Esophagus squamous epithelium (tissue), 5 donors: ENCODE measurements at places on chromosomes 12 and 14.

GRCh38 chr12:116074686-116075085, 202.8 kb downstream of the MED13L start:
- DNase-seq = no peak

GRCh38 chr12:119666226-119666795, 1.6 kb upstream of the PRKAB1 start:
- no peak for DNase-seq

DNA sequence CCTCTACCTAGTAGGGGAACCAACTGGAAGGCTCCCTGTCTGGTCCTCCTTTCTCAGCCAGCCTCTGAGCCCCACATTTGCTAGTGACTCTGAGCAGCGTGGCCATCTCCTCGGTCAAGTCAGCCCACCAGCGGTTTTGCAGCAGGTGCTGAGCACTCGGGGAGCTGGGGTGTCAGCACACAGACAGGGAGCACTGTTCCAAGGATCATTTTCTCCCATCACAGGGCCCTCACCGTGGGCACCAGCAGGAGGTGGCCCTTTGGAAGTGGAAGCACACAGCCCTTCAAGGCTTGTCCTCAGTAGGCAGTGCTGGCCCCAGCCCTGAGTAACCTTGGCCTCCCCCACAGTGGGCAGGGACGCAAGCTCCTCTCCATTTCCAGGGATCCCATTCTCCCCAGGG, 24.1 kb upstream of the EML1 start:
- DNase-seq = no peak

DNA sequence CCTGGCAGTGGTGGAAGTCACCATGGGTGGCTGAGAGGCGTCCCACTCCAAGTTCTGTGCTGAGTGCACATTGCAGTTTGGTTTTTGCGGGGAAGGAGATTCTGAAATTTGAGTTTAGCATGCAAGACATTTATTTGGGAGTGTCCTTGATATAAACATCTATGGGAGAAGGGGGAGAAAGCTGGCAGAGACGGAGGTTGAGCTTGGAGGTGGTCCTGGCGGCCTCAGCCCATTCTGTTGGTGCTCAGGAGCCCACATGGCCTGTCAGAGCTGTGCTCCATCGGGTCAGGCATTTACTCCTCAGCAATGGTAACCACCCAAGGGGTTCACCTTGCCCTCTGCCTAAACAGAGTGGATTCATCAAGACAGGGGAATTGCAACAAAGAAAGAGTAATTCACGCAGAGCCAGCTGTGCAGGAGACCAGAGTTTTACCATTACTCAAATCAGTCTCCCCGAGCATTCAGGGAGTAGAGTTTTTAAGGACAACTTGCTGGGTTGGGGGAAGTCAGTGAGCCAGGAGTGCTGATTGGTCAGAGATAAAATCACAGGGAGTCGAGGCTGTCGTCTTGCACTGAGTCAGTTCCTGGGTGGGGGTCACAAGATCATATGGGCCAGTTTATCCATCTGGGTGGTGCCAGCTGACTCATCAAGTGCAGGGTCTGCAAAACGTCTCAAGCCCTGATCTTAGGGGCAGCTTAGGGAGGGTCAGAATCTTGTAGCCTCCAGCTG, 323.3 kb upstream of the TMEM132C start:
- no peak for DNase-seq

DNA sequence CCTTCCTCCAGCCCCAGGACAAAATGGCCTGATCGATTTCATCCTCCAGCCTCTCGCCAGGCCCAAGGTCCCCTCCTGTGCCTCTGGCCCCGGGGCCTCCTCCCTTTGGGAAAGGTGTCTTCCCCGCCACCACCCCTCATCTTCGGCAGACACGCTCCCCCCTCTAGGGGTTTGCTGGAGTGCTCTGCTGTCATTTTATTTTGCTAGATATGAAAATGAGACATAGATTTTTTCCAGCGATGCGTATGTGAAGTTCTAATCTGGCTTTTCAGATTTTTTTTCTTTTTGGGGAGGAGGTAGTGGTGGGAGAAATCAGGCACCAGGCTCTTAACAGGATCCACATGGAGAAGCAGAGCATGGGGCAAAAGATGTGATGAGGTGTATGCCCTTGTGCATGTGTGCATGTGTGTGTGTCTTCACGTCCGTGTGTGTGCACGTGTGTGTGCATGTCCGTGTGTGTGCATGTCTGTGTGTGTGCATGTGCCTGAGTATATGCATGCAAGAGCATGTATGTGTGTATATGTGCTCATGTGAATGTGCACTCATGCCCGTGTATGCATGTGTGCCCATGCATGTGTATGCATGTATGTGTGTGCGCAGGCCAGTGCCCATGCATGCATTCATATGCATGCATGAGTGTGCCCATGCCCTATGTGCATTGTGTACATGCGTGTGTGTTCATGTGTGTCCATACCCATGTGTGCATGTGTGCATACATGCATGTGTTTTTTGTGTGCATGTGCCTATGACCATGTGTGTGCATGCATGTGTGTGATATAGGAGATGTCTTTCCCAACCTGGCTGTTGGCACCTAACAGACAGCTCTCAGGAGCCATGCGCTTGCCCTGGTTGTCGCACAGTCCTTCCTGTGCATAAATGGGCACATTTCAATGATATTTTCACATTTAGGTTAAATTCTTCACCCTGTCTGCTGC, 203.0 kb downstream of the RBM19 start:
- no peak for DNase-seq

GRCh38 chr12:57899010-57899662, 42.2 kb upstream of the ATP23 start:
- no peak for DNase-seq

DNA sequence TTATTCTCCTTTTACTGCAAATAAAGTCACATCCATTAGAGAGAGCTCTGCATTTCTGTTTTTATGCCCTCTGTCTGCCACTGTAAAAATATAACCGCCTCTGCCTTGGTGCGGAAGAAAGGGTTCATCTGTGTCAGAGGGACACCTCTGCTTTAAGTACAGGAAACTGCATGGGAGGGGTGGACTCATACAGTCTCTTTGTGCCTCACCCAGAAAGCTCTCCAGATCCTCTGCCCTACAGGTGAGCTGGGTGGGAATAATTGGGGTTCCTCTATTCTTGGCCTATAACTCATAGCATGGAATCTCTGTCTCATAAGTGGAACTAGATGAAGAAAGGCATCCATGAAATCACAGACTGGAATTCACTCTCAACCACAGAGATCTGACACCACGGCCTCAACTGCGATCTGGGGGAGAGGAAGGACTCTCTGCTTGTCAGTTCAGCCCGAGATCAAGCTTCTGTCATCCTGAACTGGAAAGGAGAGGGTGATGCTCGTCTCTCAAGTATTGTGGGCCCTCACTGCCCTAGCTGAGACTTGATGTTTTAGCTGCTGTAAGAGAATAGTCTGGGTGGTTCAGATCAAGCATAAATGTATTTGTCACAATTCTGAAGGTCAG, 702.3 kb downstream of the TMEM121 start:
- DNase-seq = no peak

DNA sequence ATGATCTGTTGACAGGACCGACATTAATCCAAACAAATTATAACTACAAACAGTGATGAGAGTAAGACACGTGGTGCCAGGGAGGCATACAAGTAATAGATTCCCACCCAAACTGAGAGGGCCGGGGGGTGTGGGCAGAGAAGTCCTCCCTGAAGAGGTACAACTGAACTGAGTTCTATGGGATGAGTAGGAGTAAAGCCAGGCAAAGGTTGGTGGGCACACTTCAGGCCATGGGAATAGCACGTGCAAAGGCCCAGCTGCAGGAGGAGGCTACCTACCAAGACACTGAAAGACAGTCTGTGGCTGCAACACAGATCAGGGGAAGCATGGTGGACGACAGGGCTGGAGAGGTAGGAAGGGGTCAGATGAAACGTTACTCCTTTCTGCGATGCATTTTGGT, 22.0 kb upstream of the VWF start:
- no peak for DNase-seq

DNA sequence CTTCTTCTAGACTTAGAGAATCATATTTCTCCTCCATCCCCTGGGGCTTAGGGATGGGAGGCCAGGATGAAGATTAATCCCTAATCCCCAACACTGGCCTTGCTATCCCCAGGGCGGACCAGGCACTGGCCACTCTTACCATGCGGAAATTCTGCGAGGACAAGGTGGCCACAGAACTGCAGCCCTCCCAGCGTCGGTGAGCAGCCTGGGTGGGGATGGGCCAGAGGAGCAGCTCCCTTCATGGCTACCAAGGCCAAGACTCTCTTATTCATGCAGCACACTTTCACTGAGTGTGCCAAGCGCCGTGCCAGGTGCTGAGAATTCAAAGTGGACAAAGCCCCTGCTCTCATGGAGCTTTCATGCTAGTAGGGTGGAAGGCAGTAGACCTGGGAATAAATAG, 7.0 kb downstream of the TNS2 start:
- no peak for DNase-seq

DNA sequence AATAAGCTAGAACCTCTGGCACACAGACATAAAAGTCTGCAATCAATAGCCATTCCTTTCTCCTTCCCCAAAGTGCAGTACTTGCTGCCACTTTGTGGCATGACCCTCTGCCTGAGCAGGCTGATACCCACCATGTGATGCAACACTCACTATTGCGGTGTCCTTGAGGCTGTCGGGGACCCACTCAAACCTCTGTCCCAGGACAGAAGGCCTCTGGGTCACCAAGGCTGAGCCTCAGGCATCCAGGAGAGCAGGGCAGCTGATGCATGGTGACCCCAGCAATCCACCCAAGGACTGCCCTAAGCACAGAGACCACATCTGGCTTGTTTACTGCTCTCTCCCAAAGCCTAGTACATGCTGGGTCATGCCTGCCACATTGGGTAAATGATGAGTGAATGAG, 114.2 kb downstream of the DPF3 start:
- DNase-seq = no peak

GRCh38 chr14:22556021-22556989, 32.7 kb downstream of the DAD1 start:
- peak; percentile 80 for DNase-seq

DNA sequence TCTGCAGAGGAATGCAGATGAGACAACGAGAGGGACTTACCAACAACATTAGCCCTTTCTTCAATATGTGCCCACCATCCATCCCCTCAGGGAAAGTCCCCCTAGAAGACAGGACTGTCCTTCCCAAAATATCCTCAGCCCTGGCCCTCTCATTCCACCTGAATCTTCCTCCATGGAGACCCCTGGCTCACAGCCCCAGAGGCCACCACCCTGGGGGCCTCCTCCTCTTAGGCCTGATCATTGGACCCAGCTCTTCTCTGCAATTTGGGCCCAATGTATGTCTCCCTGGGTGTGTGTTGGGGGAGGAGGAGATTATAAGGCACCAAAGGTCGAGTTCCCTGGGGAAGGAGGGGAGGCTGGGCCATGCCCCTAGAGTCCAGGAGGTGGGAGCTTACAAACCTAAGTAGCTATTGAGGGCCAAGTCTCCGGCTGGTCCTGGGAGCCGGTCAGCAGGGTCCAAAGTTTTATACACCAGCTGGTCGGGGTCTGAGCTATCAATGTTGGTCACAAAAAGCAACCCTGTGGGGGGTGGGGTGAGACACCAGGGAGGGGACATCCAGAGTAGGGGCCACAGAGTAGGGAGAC, 8.1 kb downstream of the ITGA7 start:
- DNase-seq = no peak
